ENCODE measurements at places on chromosomes 11 and 22.

DNA sequence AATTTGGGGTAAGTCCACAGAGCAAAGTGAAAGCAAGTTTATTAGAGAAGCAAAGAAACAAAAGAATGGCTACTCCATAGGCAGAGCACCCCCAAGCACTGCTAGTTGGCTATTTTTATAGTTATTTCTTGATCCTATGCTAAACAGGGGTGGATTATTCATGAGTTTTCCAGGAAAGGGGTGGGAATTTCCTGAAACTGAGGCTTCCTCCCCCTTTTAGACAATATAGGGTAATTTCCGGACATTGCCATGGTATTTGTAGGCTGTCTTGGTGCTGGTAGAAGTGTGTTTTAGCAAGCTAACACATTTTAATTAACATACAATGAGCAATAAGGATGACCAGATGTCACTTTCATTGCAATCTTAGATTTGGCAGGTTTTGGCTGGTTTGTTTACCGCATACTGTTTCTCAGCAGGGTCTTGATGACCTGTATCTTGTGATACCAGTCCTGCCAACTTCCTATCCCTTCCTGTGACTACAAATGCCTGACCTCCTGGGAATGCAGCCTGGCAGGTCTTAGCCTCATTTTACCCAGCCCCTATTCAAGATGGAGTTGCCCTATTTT, 937 bp upstream of the C1QTNF6 start:
- no peak for DNase-seq

DNA sequence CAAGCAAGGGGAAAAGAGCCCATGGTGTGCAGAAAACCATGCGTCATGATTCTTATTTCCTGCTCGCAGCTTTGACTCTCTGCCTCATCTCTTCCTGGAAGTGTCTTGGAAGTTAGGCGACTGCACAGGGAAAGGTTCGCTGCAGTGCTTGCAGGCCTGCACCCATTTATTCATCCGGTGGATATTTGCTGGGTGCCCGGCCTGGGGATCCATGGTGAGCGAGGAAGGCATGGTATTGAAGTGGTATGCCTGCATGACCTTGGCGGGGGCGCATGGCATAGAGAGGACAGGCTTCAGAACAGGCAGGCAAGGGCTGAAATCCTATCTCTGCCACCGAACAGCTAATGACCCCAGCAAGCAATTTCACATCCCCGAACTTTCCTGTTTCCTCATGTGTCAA, 40.6 kb downstream of the FAM83F start:
- DNase-seq = no peak

DNA sequence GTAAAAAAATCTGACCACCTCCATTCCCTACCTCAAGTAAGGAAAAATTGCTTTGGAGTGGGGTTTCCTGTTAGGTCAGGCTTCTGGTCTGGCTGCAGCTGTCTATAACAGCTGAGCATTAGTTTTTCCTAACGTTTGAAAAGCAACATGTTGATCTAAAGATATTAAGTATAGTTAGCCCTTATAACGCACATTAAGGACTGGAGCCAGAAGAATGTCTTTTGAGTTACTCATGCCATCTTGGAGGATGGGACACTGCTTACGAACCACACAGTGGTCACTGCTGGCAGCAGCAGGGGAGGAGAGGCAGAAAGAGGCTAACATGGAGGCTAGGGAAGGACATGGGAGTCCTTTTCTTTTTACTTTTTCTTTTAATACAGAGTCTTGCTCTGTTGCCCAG, 44.1 kb upstream of the GDPD4 start:
- no peak for DNase-seq

- no peak for DNase-seq
These were observed 22.6 kb downstream of the EXPH5 start for GRCh38 chr11:108571001-108571400.

- no peak for DNase-seq
These were observed 843.4 kb downstream of the TBC1D22A start for GRCh38 chr22:47605886-47606285.

DNA sequence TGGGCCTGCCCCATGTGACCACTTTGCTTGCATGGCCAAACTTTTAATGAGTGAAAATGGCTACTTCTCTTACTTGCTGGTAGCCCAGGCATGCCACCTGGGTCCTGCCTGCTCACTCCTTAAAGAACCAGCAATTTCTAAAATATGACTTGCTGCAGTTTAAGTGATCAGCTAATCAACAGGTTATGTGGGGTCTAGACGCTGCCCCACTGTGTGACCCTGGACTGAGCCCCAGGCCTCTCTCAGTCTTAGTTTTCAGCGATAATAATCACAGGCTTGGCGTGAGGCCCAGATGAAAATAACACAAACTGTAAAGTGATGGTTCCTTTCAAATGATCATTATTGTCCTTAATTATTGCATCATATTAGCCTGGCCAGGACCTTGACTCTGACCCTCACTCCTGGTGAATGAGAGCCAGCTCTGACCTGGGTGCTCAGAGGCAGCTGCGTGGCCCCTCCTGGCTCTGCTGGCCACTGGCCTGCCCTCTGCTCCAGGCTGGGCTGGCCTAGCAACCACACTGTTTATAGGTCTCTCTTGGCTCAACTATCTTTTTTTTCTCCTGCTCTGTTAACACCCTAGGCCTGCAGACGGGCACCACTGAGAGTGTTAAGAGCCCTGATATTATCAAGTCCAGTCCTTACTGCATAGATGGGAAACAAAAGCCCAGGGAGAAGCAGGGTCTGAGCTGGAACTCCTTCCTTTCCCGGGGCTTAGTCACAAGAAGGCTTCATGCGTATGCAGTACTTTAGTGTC, 89.7 kb downstream of the RRM1 start:
- no peak for DNase-seq

- DNase-seq = peak; percentile 46
These were observed 6.5 kb downstream of the ARSA start for GRCh38 chr22:50621356-50621880.

DNA sequence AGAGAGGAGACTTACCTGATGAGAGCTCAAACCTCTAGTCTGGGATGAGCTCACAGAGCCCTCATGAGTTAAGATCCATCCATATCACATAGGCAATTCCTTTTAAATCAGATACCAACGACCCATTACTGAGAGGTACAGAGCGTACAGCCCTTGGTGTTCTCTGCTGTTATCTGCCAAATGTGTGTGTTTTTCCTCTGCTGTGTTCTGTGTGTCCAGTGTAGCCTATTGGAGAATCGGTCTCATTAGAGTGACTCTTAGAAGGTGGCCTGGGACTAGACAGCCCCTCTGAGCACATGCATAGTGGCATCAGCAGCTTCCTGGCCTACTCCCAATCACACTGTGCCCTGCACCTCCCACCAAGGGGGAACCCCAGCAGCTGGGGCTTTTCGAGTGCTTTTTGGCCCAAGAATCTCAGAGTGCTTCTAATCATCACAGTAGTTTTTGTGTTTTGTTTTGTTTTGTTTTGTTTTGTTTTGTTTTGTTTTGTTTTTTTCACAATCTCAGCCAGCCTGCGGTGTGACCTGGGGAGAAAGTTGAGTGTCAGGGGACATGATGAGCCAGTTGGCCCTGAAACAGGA, 25.4 kb downstream of the TP53AIP1 start:
- no peak for DNase-seq

DNA sequence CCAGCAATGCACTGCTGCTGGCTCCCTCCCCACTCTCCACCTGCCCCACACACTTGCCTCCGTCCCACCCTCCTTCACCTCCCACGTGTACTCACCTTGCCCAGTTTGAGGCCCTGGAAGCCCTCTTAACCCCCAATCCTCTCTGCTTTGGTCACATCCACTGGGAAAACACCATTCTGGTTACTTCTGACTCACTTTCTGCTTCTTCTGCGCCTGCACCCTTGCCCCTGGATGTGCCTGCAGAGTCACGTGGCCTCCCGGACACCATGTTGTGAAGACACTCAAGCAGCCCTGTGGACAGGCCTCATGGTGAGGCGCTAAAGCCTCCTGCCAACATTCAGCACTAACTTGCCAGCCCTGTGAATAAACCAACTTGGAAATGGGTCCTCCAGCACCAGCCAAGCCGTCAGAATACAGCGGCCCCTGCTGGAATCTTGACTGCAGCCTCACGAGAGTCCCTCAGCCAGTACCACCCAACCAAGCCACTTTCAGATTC, 2.6 kb upstream of the NAALADL1 start:
- peak; percentile 40 for DNase-seq

DNA sequence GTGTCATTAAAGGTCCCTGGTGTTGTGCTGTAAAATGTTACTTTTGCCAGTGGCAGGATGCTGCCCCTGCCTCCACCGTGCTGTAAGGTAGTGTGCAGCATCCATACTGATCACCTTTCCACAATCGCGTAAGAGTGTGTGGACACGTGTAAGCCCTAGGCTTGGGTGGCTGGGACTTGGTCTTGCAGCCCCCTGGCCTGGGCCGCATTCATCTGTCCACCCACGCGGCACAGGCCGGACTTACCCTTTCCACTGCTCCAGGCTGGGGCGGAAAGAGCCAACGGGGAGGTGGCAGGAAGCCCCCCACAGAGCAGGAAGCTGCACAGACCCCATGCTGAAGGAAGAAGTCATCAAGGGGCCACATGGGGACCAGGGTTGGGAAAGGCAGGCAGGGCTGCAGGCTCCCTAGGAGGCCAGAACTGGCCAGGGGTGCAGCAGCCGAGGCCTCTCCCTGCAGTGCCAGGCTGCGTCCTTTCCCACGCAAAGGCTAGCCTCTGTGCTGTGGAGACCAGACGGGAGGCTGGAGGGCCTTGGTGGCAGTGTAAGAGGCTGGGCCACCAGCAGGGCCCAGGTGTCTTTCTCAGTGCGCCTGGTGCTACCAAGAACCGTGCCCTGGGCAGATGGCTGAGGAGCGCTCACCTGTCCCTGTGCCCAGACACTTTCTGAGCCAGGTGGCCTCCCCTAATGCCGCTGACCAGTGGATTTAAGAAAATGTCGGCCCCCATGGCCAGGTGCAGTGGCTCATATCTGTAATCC, 11.7 kb upstream of the TMEM191C start:
- DNase-seq = no peak

GRCh38 chr11:102114032-102114431, 3.8 kb downstream of the YAP1 start:
- no peak for DNase-seq

GRCh38 chr11:120224361-120224760, 13.5 kb downstream of the OAF start:
- no peak for DNase-seq

DNA sequence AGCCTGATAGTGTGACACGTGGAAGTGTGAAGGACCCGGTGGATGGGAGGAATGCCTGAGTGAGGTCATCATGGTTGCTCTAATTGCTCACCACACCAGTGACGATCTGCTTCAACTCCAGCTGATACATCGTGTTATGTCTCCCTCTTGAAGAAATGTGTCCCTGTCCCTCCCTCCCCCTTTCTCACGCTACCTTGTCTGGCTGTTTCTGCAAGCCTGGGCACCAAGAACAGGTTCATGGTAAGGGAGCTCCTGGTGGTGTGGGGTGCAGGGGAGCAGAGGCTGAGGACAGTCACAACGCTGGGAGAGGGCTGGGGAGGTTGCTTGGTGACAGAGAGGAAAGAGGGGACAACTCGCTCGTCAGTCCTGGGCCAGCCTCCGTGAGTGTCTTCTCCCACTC, 413.4 kb downstream of the SOX6 start:
- DNase-seq = no peak

- no peak for DNase-seq
These were observed 14.1 kb downstream of the BTBD10 start for GRCh38 chr11:13448876-13449275.

- no peak for DNase-seq
These were observed 16.3 kb downstream of the AP5B1 start for GRCh38 chr11:65764434-65764833.

GRCh38 chr11:94647926-94648325, 80.8 kb downstream of the PIWIL4 start:
- no peak for DNase-seq

DNA sequence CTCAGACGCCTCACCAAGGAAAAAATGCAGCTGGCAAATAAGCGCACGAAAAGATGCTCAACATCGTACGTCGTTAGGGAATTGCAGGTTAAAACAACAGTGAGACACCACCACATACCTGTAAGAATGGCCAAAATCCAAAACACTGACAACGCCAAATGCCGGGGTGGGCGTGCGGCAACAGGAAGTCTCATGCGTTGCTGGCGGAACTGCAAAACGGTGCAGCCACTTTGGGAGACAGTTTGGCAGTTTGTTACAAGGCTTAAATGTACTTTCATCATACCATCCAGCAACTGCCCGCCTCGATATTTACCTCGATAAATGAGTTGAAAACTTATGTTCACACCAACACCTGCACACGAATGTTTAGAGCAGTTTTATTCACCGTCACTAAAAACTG, 7.5 kb upstream of the CTSD start:
- DNase-seq = no peak

DNA sequence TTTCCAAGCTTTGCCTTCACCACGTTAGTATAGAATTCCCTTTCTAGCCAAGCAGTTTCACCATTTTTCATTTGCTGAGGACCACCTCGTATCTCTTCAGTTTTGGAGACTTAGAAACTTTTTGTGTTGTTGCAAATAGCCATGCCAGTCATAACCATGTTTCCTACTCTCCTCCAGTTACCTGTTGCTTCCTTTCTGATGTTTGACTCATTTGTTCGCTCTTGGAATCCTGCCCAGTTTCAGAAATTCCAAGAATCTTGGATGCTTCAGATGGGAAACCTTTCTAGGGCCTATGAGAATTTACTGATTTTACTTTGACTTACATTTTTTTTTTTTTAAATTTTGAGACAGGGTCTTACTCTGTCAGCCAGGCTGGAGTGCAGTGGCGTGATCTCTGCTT, 65.4 kb downstream of the PPP6R3 start:
- DNase-seq = no peak

- DNase-seq = no peak
These were observed 358.0 kb downstream of the DLG2 start for GRCh38 chr11:85269109-85269508.

GRCh38 chr22:41524251-41524661, 20.0 kb downstream of the POLR3H start:
- DNase-seq = no peak

DNA sequence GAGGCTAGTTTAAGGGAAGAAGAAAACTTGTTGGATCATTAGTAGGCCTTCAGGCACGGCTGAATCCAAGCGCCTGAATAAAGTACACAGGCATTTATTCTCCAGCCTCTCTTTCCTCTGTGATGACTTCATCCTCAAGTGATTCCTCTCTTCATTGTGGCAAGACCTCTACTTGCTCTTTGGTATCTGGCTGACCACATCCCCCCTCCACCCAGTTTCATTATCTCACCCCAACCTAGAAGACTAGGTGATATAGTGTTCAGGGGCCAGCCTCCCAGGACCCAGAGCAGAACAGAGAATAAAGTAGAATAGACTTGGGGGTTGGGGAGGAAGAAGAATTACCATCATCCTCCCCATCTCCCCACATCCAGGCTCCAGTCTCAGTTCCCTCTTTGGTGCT, 189.3 kb downstream of the MIAT start:
- DNase-seq = no peak

- no peak for DNase-seq
These were observed 65.2 kb downstream of the WNT7B start for GRCh38 chr22:45911601-45912271.

GRCh38 chr22:30325065-30325720, 1.5 kb downstream of the TBC1D10A start:
- no peak for DNase-seq

- no peak for DNase-seq
These were observed 62.0 kb upstream of the ARHGAP42 start for GRCh38 chr11:100625041-100625440.

- no peak for DNase-seq
These were observed 4.7 kb downstream of the NXPE2 start for GRCh38 chr11:114683007-114683406.

- no peak for DNase-seq
These were observed 167.7 kb downstream of the CEP164 start for GRCh38 chr11:117495357-117495756.
